T-cell (primary cell): ENCODE measurements at places on chromosomes 5 and 9. TPM values are rescaled to one million over a fixed set of nuclear protein-coding genes. Genes with fewer than 3 reads are reported as not detected.

GRCh38 chr5:154240595-154240994 lies 50.1 kb downstream of the GALNT10 start:
- no peaks in the 10 kb centered on the region for H3K36me3 ChIP-seq
- no peak overlapping the region for H3K4me3 ChIP-seq
- peaks cover 3% of the 10 kb centered on the region for H3K4me1 ChIP-seq
- H3K27me3 ChIP-seq = no peaks in the 10 kb centered on the region
- H3K27ac ChIP-seq = no peak overlapping the region
- DNase-seq = no peak

Gene TUSC1
- total RNA-seq = not detected

Gene LRSAM1
- total RNA-seq = 19.6 TPM

- H3K4me3 ChIP-seq = no peak overlapping the region
- no peaks in the 10 kb centered on the region for H3K4me1 ChIP-seq
- DNase-seq = no peak
- peaks cover 2% of the 10 kb centered on the region for H3K27me3 ChIP-seq
- H3K36me3 ChIP-seq = no peaks in the 10 kb centered on the region
These were observed 27.4 kb upstream of the WHRN start for GRCh38 chr9:114532561-114533237.

GRCh38 chr5:107331882-107332281 lies 338.9 kb downstream of the EFNA5 start:
- no peaks in the 10 kb centered on the region for H3K4me1 ChIP-seq
- no peak overlapping the region for H3K4me3 ChIP-seq
- no peaks in the 10 kb centered on the region for H3K36me3 ChIP-seq
- H3K27ac ChIP-seq = no peak overlapping the region
- H3K27me3 ChIP-seq = no peaks in the 10 kb centered on the region

- no peak overlapping the region for H3K4me3 ChIP-seq
- H3K36me3 ChIP-seq = no peaks in the 10 kb centered on the region
- no peaks in the 10 kb centered on the region for H3K4me1 ChIP-seq
These were observed 298.6 kb downstream of the AGTPBP1 start for GRCh38 chr9:85443190-85443598.

DNA sequence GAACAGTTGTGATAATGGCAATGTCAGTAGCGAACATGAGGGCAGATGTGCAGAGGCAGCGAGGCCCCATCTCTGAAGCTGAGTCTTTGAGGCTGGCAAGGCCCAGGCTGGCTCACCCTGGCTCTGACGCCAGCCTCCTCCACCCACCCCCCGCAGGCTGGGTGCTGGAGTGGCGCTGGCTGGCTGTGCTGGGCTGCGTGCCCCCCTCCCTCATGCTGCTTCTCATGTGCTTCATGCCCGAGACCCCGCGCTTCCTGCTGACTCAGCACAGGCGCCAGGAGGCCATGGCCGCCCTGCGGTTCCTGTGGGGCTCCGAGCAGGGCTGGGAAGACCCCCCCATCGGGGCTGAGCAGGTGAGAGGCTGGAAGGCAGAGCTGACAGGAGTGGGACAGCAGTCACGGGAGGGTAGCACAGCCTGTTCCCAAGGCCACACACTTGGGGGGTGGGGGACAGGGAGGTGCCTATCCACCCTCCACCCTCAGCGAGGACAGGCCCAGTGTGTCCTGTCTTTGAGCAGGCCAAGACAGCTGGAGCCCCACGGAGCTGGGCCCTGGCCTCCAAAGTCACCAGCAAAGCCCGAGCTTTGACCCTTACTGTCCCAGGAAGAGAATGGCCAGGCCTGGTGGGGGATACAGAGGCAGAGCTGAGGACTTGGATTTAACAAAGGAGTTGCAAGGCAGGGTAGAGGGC lies 5.6 kb downstream of the SLC2A8 start:
- no peak overlapping the region for H3K4me3 ChIP-seq
- no peaks in the 10 kb centered on the region for H3K36me3 ChIP-seq
- no peaks in the 10 kb centered on the region for H3K4me1 ChIP-seq
- H3K27ac ChIP-seq = no peak overlapping the region
- H3K27me3 ChIP-seq = peaks cover 95% of the 10 kb centered on the region

Gene FOXD4L4
- 0.59 TPM for total RNA-seq

DNA sequence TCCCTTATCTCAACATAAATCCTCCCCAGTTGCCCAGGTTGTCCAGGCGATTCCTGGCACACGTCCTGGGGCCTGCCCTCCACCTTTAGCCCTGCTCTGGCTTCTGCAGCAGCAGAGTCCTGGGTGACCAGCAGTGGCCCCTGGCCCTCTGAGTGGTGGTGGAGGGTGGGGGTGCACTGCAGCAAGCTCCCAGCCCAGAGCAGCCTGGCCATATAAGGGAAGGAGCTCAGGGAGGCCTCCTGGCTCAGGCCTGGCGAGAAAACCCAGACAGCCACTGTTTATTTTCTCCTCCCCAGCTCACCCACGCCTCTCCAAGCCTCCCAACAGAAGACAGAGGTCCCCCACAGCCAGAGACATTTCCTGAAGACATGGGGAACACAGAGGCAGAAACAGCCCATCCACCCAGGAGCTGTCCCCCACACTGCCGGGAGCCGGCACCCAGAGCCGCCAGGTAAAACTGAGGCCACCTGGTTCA lies 44.7 kb upstream of the IL17B start:
- H3K4me1 ChIP-seq = peaks cover 11% of the 10 kb centered on the region
- no peak overlapping the region for H3K27ac ChIP-seq
- DNase-seq = no peak

- no peak overlapping the region for H3K4me3 ChIP-seq
- peaks cover 8% of the 10 kb centered on the region for H3K36me3 ChIP-seq
- DNase-seq = no peak
- peak overlapping the region; percentile 81 for H3K27ac ChIP-seq
- H3K27me3 ChIP-seq = no peaks in the 10 kb centered on the region
These were observed 1.8 kb upstream of the RNF44 start for GRCh38 chr5:176538989-176539384.

Gene ZFP2
- 1.8 TPM for total RNA-seq

DNA sequence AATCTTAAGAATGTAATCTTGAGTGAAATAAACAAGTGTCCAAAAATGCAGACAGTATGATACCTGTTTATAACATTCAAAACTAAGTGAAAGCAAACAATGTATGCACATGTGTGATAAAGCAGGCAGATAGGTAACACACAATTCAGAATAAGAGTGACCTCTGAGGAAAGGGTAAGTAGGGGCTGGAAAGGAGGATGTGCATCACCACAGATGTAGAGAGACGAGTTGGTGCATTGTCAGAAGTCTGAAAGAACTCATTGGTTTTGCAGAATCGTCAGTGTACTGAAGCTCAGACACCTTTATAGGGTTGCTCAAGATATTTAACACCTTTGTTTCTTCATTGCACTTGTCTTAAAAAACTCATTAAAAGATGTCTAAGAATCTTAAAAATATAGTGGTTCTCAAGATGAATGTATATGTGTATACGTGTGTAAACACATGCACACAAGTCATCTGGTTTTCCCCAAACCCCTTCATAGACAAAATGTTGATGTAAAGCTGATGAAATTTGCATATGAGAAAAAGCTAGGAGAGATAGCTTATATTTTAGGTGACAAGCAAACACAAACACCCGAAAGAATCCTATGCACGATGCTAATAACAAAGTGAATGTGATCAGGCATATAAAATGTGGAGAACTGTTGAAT lies 197.6 kb upstream of the MEF2C start:
- DNase-seq = no peak
- no peaks in the 10 kb centered on the region for H3K4me1 ChIP-seq
- no peak overlapping the region for H3K4me3 ChIP-seq
- no peak overlapping the region for H3K27ac ChIP-seq
- H3K27me3 ChIP-seq = no peaks in the 10 kb centered on the region
- H3K36me3 ChIP-seq = no peaks in the 10 kb centered on the region

GRCh38 chr5:103774721-103775120 lies 212.1 kb upstream of the NUDT12 start:
- no peaks in the 10 kb centered on the region for H3K27me3 ChIP-seq
- no peaks in the 10 kb centered on the region for H3K36me3 ChIP-seq
- H3K4me1 ChIP-seq = no peaks in the 10 kb centered on the region
- no peak overlapping the region for H3K27ac ChIP-seq
- no peak for DNase-seq

Gene NPR3
- total RNA-seq = 0.33 TPM

Gene POLK
- total RNA-seq = 25.0 TPM

- DNase-seq = no peak
- H3K27ac ChIP-seq = no peak overlapping the region
- H3K36me3 ChIP-seq = peaks cover 10% of the 10 kb centered on the region
- no peaks in the 10 kb centered on the region for H3K27me3 ChIP-seq
- H3K4me1 ChIP-seq = no peaks in the 10 kb centered on the region
- no peak overlapping the region for H3K4me3 ChIP-seq
These were observed 54.9 kb downstream of the SLC44A1 start for GRCh38 chr9:105299190-105299854.

- no peak for DNase-seq
- no peak overlapping the region for H3K27ac ChIP-seq
- H3K4me3 ChIP-seq = no peak overlapping the region
- no peaks in the 10 kb centered on the region for H3K36me3 ChIP-seq
- peaks cover 5% of the 10 kb centered on the region for H3K27me3 ChIP-seq
- no peaks in the 10 kb centered on the region for H3K4me1 ChIP-seq
These were observed 159.7 kb downstream of the DAB2IP start for GRCh38 chr9:121811140-121811539.

Gene HNRNPA0
- total RNA-seq = 32.7 TPM

Gene FOXD1
- not detected for total RNA-seq

GRCh38 chr5:83517072-83517687 lies 45.6 kb downstream of the VCAN start:
- no peak for DNase-seq
- no peak overlapping the region for H3K4me3 ChIP-seq
- no peaks in the 10 kb centered on the region for H3K27me3 ChIP-seq
- H3K36me3 ChIP-seq = no peaks in the 10 kb centered on the region
